ENCODE measurements at places on chromosomes 11 and 22.

DNA sequence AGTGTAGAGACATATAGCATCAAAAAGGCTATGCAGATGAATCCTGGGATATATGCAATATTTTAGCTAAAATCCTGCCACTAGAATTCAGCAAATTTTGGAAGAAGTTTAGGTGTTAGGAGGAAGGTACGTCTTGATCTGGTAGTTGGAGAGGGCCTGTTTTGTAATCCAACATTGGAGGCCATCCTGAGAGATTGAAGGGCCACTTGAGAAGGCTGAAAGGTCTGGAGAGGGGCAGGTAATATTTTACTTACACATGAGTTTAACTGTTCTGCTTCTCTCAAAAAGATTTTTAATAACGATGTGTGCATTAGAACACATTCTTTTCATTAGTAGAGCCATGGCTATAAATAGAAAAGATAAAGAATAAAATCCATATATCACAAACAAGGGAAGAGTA lies 422.1 kb downstream of the RAB38 start:
- DNase-seq, result no peak

GRCh38 chr22:28142361-28142961 lies 223.4 kb upstream of the PITPNB start:
- no peak for DNase-seq

DNA sequence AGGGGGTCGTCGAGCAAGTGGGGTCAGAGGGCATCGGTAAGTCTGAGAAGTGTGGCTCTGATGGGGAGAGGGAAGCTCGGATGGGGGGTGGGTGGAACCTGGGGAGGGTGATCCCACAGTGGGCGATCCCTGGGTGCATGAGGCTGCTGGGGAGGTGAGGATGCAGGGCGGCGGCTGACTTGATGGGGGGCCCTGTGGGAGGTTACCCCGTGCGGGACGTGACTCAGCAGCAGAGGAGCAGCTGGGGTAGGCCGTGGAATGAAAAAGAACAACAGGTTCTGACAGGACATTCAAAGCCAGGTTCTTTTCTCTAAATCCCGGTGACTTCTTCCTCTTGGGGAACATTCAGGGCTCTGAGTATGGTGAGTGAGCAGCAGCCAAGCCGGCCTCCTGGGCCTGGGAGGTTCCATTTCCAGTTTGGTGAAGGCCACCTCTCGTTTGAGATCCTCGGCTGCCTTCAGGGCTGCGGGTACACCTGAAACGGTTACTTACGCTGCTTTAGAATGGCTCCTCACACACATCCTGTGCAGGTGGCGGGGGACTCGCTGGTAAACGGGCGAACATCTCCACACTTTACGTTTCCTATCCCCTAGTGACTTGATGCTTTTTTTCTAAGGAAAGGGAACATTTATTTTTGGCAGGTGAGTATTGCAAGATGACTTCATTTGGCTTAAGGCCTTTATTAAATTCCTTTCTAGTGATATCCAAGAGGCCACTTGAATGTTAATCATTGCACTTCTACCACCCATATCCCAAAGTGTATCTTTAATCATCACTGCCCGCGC lies 278.2 kb downstream of the TBC1D22A start:
- no peak for DNase-seq

DNA sequence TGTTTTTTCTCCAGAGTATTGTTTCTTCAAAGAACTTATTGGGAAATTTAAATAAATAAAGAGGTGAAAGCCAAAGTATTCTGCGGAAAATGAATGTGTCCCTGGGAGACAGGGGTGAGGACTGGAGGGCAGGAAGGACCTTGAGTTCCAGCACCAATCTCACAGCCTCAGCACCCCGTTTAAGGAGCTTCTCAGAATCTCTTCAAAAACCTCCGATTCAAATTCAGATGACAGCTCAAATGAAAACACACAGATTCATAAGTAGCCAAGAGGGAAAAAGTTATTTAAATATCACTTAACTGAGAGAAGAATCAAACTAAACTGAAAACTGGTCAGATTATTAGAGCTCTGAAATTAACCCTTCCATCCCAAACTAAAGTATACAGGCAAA lies 12.5 kb downstream of the MTMR2 start:
- DNase-seq, result no peak
